AG04450 (cell line): ENCODE measurements at places on chromosomes 1 and 21. TPM values are rescaled to one million over a fixed set of nuclear protein-coding genes. Genes with fewer than 3 reads are reported as not detected.

- no peak for DNase-seq
These were observed 589.1 kb downstream of the PTPRU start for GRCh38 chr1:29825274-29825940.

ANGPTL1 gene
- 0.16 and 0.47 TPM in 2 replicates for polyA plus RNA-seq

TFF3 gene
- polyA plus RNA-seq, result not detected in 2 replicates

DNA sequence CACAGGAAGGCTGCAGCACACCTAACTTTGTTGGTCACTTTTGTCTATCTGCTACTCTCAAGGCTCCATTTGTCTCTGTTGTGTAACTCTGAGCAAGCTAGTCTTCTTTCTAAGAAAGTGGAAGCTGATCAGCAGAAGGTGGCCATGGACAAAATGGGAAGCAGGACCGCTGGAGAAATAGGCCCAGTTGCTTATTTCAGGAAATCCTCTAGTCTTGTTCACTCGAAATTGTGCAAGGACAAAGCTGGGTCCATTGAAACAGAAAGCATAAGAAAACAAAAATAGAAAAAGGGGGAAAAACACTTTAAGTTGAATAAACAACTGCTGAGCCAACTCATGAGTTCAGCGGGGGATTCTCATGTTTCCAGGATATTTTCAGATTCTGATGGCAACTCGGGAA lies 150.1 kb downstream of the PBX1 start:
- DNase-seq, result no peak

DNA sequence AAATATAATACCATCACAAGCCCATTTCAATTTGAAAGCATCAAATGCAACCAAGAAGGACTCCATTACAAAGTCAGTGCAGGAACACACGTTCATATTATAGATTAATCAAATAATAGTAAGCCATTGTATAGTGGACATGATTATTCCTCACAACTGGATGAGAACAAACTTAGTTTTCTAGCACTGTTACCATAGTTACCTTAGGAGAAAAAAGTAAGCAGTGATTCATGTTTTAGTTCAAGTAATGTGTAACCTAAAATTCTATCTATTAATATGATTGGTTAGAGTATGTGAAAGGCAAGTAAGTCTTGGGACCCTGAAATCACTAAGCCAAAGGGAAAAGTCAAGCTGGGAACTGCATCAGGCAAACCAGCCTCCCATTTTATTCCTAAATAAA lies 15.2 kb downstream of the SSX2IP start:
- DNase-seq, result no peak

GRCh38 chr1:183251101-183251958 lies 65.3 kb downstream of the LAMC2 start:
- no peak for DNase-seq

- no peak for DNase-seq
These were observed 3.6 kb upstream of the KIAA2013 start for GRCh38 chr1:11929849-11930248.

- DNase-seq, result peak; percentile 1
These were observed 6.9 kb upstream of the DNAH14 start for GRCh38 chr1:224922404-224923164.

DNA sequence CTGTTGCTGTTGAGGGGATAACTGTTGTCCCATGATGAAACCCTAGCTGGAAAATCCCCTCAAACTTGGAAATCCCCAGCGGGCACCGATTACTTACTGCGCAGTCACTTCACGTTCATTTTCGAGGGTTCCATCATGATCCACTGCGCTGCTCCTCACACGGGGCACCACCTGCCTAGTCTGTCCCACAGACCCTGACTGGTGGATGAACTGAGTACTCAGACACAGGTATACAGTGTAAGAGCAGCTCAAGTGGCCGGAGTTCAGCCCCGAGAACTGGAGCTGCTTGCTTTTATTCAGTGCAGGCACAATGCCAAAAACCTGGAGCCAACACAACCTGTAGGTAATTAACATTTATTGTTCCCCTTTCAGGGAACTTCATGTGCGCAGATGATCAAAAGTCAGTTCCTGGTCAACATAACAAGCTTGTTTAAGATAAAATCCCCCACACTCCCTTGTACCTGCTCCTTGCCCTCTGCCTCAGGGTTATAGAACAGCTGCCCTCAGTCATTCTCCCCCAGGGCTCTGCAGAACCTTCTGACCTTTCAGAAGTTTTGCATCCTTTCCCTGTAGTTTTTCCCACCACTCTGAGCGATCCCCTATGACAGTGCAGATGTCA lies 46.5 kb upstream of the PRELP start:
- no peak for DNase-seq

DNA sequence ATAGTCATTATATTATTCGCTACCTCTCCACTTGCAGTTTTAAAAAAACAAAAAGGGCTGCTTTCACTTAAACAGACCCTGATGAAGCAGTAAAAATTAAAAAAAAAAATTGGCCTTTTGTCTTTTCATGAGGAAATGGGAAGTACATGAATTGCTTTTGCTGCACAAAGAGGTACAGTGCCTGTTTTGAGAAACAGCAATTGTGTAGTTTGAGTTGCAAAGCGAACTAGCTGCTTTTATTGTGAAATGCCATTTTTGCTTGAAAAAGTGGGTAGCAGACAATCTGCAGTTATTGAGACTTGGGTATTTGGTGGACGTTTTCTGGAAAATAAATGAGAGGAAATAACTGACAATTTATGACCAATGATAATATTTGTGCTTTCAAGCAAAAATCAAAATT lies 7.0 kb downstream of the DIP2A start:
- DNase-seq, result no peak

TGFBR3 gene
- polyA plus RNA-seq, result 24.2 and 36.5 TPM in 2 replicates

RIMS3 gene
- polyA plus RNA-seq, result 0.33 and 0.36 TPM in 2 replicates

GRCh38 chr1:247054992-247055415 lies 23.6 kb downstream of the ZNF670 start:
- DNase-seq, result no peak

- DNase-seq, result no peak
These were observed 6.6 kb downstream of the GOLT1A start for GRCh38 chr1:204207136-204207616.
